Activated CD4-positive, CD25-positive, alpha-beta regulatory T cell treated with anti-CD3 and anti-CD28 coated beads, Interleukin-2, amount 50 U/mL, for 24 hours (primary cell): ENCODE measurements at places on chromosomes 6 and 20.

DNA sequence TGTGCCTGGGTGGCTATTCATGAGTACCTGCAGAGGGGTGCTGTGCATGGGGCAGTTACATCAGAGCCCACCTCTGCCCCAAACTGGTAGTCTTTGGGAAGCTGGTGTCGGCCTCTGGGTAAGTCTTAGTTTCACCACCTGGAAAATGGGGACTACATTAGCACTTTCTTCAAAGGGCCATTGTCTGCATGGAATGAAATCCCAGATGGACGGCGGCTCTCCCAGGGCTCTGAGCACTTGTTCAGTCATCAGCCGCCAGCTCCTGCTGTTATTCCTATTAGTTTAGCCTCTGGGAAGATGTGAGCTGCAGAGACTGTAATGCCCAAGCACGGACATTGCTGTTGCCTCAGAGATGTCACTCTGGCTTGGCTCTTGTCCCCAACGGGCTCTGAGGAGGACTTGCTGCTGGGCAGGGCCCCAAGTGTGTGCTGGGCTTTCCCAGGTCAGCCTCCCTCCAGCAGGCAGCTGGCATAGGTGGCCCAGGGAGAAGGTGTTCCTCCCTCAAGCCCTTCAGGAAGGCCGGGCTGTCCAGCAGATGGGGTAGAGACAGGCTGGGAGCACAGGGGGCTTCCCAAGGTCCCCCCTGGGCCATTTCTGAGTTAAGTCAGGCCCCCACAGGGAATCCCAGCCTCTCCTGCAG is 268.3 kb downstream of the TFAP2C start:
- no peak for ATAC-seq

GRCh38 chr6:2179241-2179640 is 66.2 kb downstream of the GMDS start:
- no peak for ATAC-seq

DNA sequence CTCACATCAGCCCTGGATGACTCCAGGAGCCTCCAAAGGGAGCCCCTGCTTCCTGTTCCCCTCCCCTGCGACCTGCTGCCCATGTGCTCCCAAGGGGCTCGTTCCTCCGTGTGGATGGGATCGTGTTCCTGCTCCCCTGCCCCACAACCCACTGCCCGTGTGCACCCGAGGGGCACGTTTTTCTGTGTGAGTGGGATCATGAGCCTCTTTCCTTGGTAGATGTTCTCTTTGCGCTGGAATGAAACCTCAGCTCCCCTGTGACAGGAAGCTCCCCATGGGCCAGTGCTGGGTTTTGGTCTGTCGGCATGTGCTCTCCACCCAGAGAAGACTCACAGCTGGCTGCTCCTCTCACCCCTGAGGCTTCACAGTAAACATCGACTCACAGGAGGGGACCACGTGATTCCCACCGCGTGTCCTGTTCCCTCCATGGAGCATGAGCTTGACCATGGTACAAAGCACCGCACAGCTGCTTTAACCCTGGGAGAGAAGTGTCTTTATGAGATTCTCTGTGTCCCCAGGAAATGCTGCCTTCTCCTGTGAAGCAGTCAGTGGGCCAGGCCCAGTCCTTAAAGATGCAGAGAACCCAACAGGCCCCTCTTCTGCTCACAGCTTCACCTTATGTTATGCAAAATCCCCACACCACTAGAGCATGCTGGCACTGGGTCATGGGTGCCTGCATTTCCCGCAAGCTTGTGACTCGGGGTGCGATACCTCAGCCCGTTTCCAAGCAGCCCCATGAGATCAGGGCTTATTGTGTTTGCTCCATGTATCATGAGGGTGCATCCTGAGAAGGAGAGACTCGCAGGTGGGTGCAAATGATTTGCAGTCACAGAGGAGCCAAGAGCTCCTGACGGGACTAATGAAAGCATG is 215.1 kb downstream of the ERMARD start:
- no peak for ATAC-seq

GRCh38 chr20:23662276-23662870 is 24.6 kb upstream of the CST3 start:
- ATAC-seq = no peak

DNA sequence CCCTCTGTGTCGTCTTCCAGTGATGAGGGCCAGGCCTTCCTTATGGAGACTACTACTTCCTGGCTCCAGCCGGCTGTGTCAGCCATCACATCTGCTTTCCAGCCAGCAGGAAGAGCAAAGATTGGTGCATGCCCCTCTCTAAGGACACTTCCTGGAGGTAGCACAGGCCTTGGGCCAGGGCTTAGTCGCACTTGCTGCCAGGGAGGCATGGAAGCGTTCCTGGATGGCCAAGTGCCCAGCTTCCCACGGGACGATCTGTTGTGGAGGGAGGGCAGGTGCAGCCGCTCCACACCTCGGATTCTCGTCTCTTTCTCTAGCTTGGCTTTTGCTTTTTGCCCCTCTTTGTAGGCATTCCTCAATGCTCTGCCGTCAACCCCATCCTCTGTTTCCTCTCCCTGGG is 11.9 kb downstream of the ERMARD start:
- no peak for ATAC-seq

DNA sequence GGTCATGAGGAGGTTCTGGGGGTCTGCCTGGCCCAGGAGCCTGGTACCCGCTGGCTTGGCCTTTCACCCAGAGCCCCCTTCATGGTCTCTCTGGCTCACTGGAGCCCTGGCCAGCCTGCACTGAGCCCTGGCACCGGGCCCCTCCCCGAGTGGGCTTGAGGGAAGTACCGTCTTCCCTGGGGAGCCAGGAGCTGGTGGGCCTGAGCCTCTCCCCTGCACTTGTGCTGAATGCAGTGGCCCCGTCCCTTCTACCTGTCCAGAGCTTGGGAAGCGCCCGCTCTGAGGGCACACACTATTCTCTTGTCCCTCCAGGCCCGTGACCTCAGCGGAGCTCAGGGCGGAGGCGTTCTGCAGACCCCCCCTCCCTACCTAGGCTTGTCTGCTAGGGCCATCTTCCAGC is 62.2 kb downstream of the TCP11 start:
- no peak for ATAC-seq

DNA sequence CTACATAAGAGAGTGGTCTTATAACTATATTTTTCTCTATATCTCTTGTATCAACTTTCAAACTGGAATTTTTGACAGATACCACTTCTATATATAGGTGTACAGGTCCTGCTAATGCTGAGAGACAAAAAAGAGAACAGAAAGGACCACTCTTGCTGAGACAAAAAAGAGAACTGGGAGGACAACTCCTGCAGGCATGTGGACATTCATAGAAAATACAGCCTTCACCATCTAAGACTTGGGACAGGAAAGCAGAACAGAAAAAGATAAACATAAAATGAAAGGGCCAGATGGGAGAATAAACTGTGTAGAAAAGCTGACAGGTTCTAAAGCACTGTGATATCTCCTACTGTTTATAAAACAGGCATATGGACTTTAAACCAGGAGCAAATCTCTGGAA is 541.0 kb upstream of the ADGRB3 start:
- no peak for ATAC-seq

DNA sequence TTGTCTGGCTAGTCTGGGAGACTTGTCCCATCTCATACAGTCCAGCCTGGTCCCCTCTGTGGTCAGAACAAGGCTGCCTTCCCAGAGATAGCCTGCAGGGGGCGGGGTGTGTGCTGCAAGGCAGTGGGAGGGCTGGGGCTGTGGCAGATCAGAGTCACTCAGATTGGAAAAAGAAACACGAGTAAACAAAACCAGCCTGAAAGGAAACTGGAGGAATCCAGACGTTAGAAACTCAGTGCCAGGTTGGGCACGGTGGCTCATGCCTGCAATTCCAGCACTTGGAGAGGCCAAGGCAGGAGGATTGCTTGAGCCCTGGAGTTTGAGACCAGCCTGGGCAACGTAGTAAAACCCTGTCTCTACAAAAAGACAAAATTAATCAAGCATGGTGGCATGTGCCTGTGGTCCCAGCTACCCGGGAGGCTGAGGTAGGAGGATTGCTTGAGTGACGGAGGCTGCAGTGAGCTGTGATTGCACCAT is 20.2 kb downstream of the LEMD2 start:
- ATAC-seq = peak; percentile 69

GRCh38 chr6:149448821-149449453 is 35.9 kb downstream of the ZC3H12D start:
- no peak for ATAC-seq

GRCh38 chr20:45444050-45444449 is 25.5 kb upstream of the WFDC2 start:
- ATAC-seq = no peak

- ATAC-seq = peak; percentile 41
These were observed 133.9 kb downstream of the UTRN start for GRCh38 chr6:144418959-144419545.
